ENCODE measurements at places on chromosomes 1 and 21. TPM values are rescaled to one million over a fixed set of nuclear protein-coding genes. Genes with fewer than 3 reads are reported as not detected.

The PLA2G2C gene
- total RNA-seq = not detected

The B3GALT2 gene
- total RNA-seq = not detected

The HES3 gene
- total RNA-seq = not detected

The LIN9 gene
- total RNA-seq = 0.82 TPM

The FCMR gene
- not detected for total RNA-seq

The ITGB2 gene
- 0.30 TPM for total RNA-seq

The MTARC2 gene
- total RNA-seq = 4.8 TPM

The NBPF4 gene
- total RNA-seq = not detected

The TDRD10 gene
- total RNA-seq = not detected

The GPR37L1 gene
- total RNA-seq = under 0.01 TPM

The CDC42 gene
- total RNA-seq = 221 TPM
